ENCODE measurements at places on chromosomes 6 and 20.
A peak's percentile ranks its signal among the peaks of the same experiment; 100 is the strongest.

GRCh38 chr6:35360349-35361138 is 18.2 kb downstream of the PPARD start:
- DNase-seq, result no peak

GRCh38 chr20:2799688-2800520 is 523 bp downstream of the CPXM1 start:
- DNase-seq, result no peak

DNA sequence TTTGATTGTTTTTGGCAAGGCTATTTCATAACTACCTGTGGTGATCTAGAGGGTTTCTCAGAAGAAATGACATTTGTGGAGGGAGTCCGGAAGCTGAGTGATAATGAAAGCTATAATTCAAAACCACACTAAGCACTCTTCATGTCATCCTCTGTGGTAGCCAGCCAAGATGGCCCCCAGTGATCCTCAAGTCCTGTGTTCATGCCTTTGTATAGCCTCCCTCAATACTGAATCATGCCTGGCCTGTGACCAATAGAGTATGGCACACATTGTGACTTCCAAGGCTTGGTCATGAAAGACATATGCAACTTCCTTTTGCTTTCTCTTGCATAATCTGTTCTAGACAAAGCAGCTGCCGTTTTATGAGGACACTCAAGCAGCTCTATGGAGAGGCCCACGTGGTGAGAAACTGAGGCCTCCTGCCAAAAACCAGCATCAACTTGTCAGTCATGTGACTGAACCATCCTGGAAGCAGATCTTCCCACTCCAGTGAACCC is 12.8 kb upstream of the DNAAF9 start:
- peak; percentile 21 for DNase-seq

DNA sequence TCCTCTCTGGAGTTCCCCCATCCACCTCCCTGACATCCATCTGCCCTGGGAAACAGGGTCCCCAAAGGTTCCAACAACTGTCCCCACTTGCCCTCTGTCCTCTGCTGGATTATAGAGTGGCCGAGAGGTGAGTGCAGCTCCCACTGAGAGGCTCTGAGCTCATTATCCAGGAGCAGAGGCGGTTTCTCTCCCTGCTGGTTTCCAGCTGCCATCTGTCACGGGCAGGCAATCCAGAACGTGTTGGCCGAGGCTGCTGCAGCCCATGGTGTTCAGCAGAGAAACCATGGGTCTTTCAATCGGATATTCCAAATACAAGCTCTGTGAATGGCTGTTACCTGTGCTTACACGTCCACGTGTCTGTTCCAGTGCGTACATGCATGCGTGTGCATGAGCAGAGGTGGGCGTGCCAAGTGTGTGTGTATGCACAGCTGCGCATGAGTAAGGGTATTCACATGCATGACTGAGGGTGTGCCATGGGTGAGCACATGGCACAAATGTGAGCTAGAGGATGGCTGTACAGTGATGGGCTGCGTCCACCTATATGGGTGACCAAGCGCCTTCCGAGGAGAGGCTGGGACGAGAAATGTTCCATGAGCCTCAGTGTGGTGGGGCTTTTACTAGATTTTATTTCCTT is 183.7 kb upstream of the PMEPA1 start:
- no peak for DNase-seq

DNA sequence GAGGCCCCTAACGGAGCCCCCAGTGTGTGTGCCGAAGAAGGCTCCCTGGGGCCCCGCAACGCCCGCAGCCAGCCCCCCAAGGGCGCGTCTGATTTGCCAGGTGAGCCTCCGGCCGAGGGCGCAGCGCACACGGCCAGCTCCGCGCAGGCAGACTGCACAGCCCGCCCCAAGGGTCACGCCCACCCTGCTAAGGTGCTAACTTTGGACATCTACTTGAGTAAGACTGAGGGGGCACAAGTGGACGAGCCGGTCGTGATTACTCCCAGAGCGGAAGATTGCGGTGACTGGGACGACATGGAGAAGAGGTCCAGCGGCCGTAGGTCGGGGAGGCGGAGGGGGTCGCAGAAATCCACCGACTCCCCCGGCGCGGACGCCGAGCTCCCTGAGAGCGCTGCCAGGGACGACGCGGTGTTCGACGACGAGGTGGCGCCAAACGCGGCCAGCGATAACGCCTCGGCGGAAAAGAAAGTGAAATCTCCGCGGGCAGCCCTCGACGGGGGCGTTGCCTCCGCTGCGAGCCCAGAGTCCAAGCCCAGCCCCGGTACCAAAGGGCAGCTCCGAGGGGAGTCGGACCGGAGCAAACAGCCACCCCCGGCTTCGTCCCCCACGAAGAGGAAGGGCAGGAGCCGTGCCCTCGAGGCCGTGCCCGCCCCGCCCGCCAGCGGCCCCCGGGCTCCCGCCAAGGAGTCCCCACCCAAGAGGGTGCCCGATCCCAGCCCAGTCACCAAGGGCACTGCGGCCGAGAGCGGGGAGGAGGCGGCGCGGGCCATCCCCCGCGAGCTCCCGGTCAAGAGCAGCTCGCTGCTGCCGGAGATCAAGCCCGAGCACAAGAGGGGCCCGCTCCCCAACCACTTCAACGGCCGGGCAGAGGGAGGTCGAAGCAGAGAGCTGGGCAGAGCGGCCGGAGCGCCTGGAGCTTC is 117.0 kb downstream of the RTN4IP1 start:
- DNase-seq, result peak; percentile 41

GRCh38 chr20:61802721-61803311 is 262.9 kb downstream of the TAF4 start:
- DNase-seq, result no peak

Measured in NCI-H460 (cell line).